Upper lobe of right lung (tissue), 1 donor: ENCODE measurements at places on chromosomes 16 and 17.

- peak; percentile 85 for DNase-seq
Observed at GRCh38 chr16:10601444-10602408, 21.3 kb upstream of the EMP2 start.

GRCh38 chr16:87140211-87141200 is 176.7 kb downstream of the C16orf95 start:
- peak; percentile 58 for DNase-seq

- DNase-seq = no peak
Observed at GRCh38 chr16:52770828-52771227, 223.9 kb upstream of the TOX3 start.

DNA sequence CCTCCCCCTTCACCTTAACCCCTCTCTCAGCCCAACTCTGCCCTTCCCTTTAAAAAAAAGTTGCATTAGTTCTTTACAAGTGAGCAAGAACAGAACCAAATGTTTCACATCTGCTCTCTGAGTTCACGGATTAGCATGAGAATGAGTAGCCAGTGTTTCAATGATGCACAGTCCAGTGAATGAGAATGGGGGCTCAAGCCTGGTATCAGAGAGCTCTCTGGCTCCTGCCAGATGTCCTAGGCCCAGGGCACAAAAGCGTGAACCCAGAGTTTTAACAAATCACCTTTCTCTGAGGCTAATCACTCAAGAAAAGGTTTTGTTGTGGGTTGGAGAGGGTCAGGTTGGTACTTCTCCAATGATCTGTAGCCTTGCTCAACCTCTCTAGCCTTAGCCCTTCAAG is 41.5 kb upstream of the HS3ST3A1 start:
- no peak for DNase-seq

- no peak for DNase-seq
Observed at GRCh38 chr17:15083225-15083624, 181.9 kb downstream of the PMP22 start.

DNA sequence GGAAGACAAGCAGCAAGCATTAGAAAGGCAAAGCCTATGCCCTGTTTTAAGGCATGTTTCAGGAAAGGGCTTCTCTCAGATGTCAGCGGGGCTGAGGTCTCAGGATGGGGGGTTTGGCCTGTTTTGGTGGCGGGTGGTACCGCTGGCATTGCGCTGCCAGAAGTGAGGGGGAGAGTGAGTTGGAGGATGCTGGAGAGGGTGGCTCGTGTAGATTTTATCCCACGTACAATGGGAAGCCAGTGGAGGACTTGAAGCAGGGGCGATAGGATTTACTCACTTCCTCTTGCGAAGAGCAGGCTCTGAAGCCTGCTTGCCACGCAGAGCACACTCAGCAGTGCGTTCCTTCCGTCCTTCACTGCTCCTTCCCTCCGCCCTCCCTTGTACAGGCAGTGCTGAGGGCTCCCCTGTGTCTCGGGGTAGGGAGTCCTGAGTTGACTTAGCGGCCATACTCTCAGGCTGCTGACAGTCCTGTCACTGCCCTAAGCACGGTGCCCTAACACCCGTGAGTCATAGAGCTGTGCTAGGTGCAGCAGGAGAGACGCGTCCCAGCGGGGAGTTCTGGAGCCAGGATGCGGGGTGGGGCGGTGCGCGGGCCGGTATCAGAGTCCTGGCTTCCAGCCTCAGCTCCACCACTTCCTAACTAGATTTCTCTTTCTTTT is 113.1 kb downstream of the SNX29 start:
- DNase-seq = peak; percentile 78
